HFFc6 (cell line): ENCODE measurements at places on chromosomes 7 and 10. TPM values are rescaled to one million over a fixed set of nuclear protein-coding genes. Genes with fewer than 3 reads are reported as not detected.
A peak's percentile ranks its signal among the peaks of the same experiment; 100 is the strongest.

DNA sequence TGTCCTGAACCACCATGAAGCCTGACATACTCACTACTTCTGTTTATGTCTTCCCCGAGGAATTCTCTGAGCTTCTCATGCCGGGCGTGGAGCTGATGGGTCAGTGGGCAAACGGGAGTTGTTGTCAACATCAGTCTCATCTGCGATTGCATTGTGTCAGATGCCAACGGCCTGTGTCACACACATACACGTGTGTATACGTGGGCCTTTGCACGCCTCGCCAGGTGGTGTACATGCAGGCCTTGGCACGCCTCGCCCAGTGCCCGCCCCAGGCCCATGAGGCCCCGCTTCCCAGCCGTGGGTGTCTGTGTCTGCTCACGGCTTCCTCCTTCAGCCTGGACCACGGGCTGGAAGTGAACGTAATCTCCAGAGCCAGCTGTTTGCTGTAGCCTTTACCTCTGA is 7.5 kb upstream of the CSGALNACT2 start:
- H3K27ac ChIP-seq: no peak overlapping the region
- peaks cover 14% of the 10 kb centered on the region for H3K27me3 ChIP-seq
- H3K4me3 ChIP-seq: no peak overlapping the region
- peaks cover 31% of the 10 kb centered on the region for H3K4me1 ChIP-seq
- no peak for DNase-seq

ZNF503 gene
- total RNA-seq: 9.3 to 14.3 TPM (median 11.2 TPM) in 3 replicates

SCIN gene
- total RNA-seq: 0.63 to 50.0 TPM (median 1.8 TPM) in 3 replicates

DNA sequence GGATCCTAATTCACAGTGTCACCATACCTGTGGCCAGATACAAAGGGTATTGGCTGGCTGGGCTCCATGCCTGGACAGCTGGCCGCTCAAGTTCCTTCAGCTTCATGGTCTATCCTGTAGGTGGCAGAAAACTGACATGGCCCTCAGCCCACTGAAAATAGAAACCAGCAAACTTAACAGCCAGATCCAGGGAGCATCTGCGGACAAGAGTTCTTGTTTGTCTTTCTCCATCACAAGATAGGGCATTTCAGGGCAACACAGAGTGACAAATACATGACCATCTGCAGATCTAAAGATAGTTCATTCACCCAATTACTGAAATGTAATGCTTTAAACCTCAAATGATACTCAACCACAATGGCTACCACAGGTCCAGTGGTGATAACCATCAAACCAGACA is 2.8 kb downstream of the SEC31B start:
- DNase-seq: peak; percentile 13
- no peaks in the 10 kb centered on the region for H3K36me3 ChIP-seq
- no peak overlapping the region for H3K4me3 ChIP-seq
- H3K4me1 ChIP-seq: peaks cover 33% of the 10 kb centered on the region
- peaks cover 2% of the 10 kb centered on the region; the same call in 1 of the 2 replicates for H3K27me3 ChIP-seq

C7orf33 gene
- total RNA-seq: not detected in 3 replicates

- no peak for DNase-seq
- H3K4me1 ChIP-seq: peaks cover 11% of the 10 kb centered on the region; the same call in 1 of the 2 replicates
- peaks cover 65% of the 10 kb centered on the region for H3K27me3 ChIP-seq
- H3K4me3 ChIP-seq: no peak overlapping the region
- no peak overlapping the region for H3K27ac ChIP-seq
Measured at GRCh38 chr7:122302761-122303530, 1.6 kb downstream of the FEZF1 start.

- H3K27me3 ChIP-seq: no peaks in the 10 kb centered on the region
- H3K4me1 ChIP-seq: no peaks in the 10 kb centered on the region
- DNase-seq: no peak
Measured at GRCh38 chr7:85713171-85713570, 526.3 kb upstream of the SEMA3D start.

DNA sequence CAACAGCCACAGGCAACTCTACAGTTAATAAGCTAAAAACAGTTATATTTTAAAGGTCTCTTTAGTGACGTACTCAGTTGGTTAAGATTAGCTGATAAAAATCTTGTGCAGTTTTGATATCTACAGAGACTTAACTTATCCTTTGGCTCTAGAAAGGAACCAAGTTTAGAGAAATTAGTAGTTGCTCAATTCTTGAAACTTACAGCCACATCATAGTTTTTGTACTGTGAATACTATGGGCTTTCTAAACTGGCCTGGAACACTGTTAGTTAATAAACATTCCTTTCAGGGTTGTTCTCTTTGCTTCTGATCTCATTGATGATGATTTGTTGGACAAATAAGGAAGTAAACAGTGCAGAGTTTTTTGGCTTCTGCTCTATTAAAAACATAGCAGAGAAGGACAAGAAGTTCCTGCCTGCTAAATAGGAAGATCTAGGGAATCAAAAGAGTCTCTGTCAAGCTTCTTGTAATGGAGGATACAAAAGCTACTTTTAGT is 73.1 kb downstream of the MKLN1 start:
- no peaks in the 10 kb centered on the region for H3K27me3 ChIP-seq
- peak; percentile 7 for DNase-seq
- H3K27ac ChIP-seq: peak overlapping the region; percentile 22
- peaks cover 7% of the 10 kb centered on the region for H3K4me1 ChIP-seq
- H3K4me3 ChIP-seq: no peak overlapping the region
- H3K36me3 ChIP-seq: peaks cover 48% of the 10 kb centered on the region
